ENCODE measurements at places on chromosomes 11 and 22. TPM values are rescaled to one million over a fixed set of nuclear protein-coding genes. Genes with fewer than 3 reads are reported as not detected.
A peak's percentile ranks its signal among the peaks of the same experiment; 100 is the strongest.

DNA sequence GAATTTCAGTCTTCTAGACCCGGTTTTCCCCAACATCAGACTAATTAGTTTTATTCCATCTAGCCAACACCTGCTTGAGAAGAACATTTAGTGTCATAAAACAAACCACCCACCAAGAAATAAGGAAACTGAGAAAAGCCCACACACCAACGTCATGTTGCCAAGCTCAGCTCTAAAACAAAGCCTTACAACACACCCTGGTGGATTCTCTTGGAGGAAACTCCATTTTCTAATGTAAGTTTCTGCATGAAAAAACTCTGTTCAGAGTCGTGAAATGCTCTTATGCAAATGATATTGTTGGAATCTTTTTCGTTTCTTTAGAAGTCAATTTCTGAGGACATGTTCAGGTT is 105.0 kb upstream of the RAG2 start:
- DNase-seq, result no peak

DNA sequence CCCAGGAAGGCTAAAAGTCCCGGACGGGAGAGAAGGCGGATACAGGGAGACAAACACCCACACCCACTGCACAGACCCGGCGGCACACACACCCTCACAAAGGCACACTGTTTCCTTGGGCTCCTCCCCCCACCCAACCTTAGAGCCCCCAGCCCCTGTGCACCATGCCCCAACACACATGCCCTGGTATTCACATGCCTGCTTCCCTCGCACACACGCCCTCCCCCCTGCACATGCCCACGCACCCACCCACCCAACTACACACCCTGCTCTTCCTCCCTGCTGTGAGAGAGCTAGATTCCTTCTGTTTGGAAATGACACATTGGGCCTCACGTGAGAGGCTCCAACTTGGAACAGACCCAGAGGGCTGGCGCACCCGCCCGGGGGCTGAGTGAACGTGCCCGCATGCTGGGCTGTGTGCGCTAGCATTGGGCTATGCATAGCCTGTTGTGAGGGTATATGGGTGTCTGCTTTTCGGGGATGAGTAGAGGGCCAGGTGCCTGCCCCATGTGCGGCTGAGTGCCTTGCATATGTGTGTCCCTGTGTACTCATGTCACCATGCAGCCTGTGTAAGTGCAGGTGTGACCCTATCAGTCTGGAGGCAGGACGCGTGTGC is 518 bp upstream of the CHRM1 start:
- DNase-seq, result no peak

DNA sequence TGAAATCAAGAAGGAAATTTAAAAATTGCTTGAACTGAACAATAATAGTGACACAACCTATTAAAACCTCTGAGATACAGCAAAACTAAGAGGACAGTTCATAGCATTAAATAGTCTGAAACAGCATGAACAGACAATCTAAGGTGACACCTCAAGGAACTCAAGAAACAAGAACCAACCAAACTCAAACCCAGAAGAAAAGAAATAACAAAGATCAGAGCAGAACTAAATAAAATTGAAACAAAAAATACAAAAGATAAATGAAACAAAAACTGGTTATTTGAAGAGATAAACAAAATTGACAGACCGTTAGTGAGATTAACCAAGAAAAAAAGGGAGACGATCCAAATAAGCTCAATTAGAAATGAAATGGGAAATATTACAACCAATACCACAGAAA is 122.8 kb upstream of the TOP3B start:
- DNase-seq, result no peak

DNA sequence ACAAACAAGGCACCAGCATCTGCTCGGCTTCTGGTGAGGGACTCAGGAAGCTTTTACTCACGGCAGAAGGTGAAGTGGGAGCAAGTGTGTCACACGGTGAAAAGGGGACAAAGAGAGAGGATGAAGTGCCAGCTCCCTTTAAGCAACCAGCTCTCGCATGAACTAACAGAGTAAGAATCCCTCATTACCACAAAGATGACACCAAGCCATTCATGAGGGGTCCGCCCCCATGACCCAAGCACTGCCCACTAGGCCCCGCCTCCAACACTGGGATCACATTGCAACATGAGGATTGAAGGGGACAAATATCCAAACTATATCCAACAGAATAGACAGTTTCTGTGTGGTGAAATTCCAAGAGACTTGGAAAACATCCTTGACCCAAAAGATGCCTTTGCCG is 198.2 kb upstream of the POU2AF2 start:
- no peak for DNase-seq

DNA sequence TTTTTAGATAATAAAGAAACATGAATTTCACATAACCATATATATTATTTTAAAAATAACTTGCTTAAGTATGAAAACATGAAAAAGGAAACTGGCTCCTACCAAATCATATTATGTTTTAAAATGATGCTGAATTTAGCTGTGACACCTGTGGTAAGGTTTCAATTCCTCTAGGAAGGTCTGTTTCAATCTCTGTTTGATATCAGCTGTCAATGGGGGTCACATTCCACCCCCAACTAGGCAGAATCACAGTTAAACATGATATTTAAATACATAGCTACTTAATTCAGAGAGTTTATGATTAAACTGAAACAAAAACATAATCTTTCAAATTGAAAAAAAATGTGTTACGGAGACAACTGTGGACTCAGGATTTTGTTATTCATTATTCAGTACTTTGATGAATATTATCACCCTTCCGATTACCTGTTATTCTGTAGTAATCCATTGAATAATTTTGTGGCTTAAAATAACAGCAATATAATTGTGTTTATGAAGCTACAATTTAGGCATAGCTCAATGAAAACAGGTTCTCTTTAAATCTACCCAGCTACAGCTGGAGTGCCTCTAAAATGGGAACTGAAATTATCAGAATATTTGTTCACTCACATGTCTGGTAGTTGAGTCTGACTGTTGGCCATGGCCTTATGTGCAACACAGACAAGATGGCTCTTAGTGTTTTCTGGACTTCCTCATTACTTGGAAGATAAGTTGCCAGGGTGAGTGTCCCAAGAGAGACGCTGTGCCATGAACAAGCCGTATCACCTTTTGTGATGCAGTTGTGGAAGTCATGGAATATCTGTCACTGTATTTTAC is 244.6 kb upstream of the ANO3 start:
- DNase-seq, result no peak

- DNase-seq, result no peak
Observed at GRCh38 chr11:121082670-121083069, 18.4 kb upstream of the TECTA start.

GRCh38 chr11:65529475-65530156 is 4.7 kb downstream of the SCYL1 start:
- DNase-seq, result no peak

The APOBEC3A gene
- not detected for total RNA-seq

DNA sequence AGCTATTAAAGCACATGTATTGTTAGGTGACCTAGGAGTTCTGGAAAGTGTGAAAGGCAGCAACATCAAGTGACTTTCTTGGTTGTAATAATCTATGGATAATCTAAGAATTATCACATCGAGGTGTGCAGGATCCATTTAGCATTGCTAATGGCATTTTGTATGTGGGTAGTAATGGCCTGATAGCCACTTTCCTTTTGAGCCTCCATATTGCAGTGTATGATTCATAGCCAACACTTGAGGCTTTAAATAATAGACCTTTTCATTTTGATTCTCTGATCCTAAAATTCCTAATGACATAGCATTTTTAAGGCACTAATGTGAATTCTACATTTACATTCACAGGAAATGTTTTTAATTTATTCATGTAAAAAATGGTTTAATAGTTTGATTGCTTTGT is 759.4 kb downstream of the NELL1 start:
- no peak for DNase-seq

DNA sequence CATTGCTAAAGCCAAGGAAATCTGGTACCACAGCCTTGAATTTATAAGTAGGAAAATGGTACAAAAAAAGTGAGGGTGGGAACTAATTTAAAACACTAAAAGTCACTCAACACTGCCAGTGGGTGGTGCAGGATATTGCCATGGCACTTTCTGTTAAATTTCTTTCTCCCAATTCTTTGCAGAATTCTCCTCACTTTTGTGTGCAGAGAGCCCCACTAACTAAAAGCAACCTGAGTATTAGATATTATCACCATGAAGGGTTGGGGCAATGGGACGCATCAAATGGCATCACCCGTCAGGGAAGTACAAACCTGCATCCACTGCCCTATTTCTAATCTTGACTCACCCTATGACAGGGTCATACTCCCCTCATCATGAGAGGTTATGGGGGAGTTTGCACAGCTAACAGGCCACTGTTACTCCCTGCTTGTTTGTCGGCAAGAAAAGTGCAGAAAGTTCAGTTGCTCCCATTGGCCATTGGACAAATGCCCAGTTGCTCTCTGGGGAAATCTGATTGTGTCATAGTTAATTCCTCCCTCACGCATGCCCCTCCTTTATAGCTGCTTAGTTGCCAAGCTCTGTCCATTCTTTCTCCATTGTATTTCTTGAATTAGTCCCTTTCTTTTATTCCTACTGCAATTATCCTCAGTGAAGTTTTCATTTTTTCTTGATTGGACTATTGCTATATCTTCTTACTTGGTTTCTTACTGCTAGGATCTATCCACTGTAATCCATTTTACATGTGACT is 93.8 kb upstream of the BLID start:
- peak; percentile 90 for DNase-seq

The CDCA5 gene
- 0.16 TPM for total RNA-seq

GRCh38 chr22:31036671-31037550 is 44.2 kb upstream of the SMTN start:
- DNase-seq, result no peak

GRCh38 chr11:118353084-118353710 is 6.2 kb upstream of the UBE4A start:
- no peak for DNase-seq

GRCh38 chr22:29171721-29172120 is 34.0 kb upstream of the EMID1 start:
- DNase-seq, result no peak

The OR52N2 gene
- not detected for total RNA-seq

DNA sequence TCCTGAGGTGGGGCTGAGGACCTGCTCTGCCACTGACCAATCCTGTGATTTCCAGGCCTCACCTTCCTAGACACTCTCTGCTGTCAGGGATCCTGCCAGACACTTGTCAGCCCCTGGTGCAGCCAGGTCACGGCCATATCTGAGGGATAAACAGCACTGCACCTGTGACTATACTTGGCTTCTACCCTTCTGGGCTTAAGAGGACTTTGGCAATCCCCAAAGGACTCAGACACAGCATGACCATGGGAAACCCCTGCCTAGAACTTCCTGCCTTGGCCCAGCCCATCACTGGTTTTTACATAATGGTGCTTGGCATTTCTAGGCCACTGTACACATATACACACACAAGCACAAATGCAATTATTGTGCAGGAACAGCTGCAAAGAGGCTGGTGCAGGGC is 11.6 kb upstream of the OLFML1 start:
- no peak for DNase-seq

DNA sequence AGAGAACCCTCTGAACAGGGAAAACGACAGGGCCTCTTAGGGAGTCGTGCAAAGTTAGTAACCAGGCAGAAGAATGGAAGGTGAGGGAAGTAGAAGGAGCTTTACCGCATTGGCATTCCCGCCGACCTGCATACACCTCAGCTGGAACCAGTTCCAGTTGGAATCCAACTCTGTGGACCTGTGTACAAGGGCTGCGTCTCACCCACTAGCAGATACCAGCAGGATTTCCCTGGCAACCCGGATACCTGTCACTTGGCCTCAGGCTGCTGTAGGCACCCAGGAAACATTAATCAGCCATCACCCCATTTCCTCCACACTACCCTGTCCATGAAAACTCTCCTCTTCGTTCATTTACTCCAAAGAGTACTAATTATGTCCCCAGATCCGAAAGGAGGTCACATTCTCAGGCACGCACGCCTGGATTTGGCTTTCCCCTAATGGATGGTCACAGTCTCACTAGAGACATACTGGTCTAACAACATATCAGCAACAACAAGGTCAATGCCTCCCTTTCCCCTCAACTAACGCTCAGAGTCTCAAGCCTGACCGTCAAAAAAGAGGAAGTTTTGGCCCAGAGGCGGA is 842 bp downstream of the ARFGAP2 start:
- DNase-seq, result no peak

GRCh38 chr11:33709466-33709865 is 8.8 kb upstream of the C11orf91 start:
- DNase-seq, result no peak

DNA sequence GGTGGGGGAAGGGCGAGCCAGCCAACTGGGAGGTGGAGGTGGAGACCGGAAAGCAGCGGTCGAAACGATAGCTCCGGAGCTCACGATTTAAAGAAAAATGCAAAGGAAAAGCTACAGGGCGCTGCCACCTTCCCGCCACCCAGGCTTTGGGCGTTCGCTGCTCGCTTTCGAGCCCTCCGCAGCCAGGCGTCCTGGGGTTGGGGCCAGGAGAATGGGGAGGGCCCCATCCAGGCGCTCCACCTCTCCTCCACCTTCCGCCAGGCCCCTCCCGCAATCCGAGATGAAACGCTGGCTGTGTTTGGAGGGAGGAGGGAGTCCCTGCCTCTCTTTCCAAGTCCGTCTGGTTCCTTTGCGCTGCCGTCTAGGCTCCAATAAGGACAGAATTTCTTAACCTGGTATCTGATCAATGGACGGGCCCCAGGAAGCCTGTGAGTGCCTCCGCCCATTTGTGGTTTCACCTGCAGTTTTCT is 483 bp upstream of the ABTB2 start:
- peak; percentile 66 for DNase-seq

- DNase-seq, result no peak
Observed at GRCh38 chr11:113045146-113045545, 83.9 kb downstream of the NCAM1 start.

GRCh38 chr11:23399995-23400394 is 539.7 kb upstream of the CCDC179 start:
- no peak for DNase-seq

GRCh38 chr22:37601540-37602442 is 6.8 kb upstream of the GGA1 start:
- no peak for DNase-seq
